Ammon's horn (tissue), 1 donor: ENCODE measurements at places on chromosomes 7 and 10.

DNA sequence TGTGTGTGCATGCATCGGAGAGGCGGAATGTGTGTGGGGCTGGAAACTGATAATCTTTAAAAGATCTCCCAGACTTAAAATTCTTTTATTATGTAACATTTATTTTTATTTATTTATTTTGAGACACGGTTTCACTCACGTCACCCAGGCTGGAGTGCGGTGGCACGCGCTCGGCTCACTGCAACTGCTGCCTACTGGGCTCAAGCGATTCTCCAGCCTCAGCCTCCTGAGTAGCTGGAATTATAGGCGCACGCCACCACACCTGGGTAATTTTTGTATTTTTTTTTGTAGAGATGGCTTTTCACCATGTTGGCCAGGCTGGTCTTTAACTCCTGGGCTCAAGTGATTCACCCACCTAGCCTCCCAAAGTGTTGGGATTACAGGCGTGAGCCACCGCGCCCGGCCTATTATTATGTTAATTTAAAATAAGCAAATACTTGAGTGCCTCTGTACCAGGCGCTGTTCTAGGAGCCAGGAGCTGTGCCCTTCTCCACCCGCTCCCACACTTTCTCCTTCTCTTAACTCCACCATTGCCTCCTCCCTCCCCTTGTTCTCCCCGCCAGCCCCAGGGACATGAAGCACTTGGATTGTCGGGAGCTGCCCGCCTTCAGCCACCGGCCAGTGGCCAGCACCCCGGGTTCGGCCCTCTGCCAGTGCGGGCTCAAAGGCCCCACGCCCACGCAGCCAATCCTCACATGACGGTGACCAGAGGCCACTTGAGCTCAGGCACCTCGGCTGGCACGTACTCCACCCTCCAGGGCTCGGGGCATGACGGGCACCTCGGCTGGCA is 163.6 kb downstream of the DNAJB6 start:
- no peak for DNase-seq

- DNase-seq = no peak
These were observed 60.8 kb downstream of the CHN2 start for GRCh38 chr7:29255199-29255878.

DNA sequence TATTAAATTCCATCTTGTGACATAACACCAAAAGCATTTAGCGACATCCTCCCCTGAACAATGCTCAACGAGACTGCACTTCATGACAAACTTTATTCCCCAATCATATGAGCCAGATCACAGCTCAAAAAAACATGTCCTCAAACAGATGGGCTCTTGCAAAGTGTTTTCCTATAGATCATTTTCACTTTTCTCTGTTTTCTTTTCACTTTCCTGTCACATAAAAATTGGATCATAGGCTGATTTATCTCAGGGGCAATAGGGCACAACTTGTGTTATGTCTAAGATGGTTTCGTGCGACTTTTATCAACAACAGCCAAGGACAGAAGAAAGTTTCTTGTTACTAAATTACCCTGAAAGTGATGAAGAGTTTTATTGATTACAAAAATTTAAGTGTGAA is 206.1 kb downstream of the WDR11 start:
- DNase-seq = no peak

DNA sequence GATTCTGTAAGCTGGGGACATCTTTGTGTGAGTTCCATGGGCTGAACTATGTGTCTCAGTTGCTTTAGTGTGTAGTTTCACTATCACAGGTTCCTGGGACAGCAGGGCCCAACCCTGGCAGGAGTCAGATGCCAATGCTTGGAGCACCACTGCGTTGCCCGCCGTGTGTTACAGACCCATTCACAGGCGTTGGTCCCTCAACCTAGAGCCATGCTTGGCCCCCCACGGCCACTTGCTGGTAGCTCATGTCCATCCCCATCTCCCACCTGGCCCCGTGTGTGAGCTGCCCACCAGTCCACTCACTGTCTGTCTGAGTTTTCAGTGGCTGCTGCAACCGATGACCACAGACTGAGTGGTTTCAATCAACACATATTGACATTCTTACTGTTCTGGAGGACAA is 546.9 kb downstream of the TCERG1L start:
- DNase-seq = no peak

DNA sequence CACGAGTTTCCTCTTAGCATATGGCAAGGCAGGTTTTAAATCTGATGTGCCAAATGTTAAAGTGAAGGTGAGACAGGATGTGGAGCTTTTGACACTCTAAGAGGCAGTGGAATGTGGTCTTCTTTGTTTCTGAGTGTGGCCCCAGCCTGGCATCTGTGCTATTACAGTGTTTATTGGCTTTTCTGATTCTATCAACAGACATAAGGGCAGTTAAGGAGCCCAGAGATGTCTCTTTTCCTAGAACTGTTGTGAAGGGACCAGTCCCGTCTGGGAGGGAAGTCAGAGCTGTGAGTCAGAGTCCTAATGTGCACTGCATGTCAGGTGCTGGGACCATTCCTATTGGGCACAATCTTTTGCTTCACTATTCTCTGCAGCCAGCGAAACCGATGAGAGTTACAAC is 32.5 kb downstream of the TRUB1 start:
- DNase-seq = no peak

- no peak for DNase-seq
These were observed 19.9 kb downstream of the CCDC3 start for GRCh38 chr10:12981570-12981969.

- no peak for DNase-seq
These were observed 154.8 kb downstream of the PHF14 start for GRCh38 chr7:11128498-11128897.

GRCh38 chr10:31606841-31607240 is 287.8 kb downstream of the ZEB1 start:
- no peak for DNase-seq

DNA sequence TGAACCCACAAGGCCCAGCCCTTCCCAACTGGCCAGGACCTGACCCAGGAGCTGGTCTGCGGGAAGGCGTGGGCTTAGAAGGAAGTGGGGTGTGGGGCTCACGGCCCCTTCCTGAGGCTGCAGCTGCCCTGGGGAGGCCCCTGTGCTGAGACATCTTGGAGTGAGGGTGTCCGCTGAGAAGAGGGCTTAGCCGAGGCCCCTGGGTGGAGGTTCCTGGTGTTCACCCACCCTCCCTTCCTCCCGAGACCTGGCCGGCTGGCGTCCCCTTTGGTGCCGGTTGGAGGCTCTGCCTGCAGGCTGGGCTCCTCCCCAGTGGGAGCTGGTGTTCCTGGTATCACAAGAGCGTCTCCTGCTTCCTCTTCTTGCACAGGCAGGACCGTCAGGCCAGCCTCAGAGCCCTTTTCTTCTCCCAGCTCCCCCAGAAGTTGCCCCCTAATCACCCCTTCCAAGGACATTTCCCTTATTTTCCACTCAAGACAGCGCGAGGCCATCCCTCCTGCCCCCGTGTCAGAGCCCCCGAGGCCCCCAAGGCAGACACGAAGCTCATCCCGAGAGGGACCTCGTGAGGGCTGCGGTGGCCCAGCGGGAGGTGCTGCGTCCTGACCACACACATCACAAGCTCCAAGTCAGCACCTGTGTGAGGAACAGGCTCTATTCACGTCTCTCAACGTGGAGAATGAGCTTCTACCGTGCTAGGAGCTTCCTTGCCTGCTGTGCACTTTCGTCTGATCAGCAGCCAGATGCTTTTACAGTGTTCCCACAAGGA is 25.1 kb upstream of the FAM20C start:
- peak; percentile 41 for DNase-seq

- no peak for DNase-seq
These were observed 30.8 kb downstream of the ABI1 start for GRCh38 chr10:26829810-26830515.

- DNase-seq = no peak
These were observed 33.9 kb upstream of the HYAL4 start for GRCh38 chr7:123811056-123811455.

GRCh38 chr10:113047963-113048781 is 98.1 kb downstream of the TCF7L2 start:
- no peak for DNase-seq

DNA sequence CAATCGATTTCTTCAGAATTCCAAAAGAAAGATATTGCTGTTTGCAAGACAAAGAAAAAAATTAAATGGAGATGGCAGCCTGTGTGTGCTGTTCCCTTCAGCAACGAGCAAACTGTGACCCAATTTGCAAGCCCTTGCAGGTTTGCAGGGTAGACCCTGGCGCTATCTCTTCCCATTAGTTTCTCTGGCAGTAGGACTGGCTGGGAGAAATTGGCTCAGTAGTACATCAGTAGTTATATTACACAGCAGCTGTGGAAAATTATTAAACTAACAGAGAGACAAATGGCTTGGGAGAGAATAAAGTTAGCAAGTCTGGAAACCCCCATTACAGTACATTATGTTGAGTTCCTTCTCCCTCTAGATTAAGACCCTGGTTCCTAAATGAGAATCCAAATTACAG is 116.4 kb upstream of the ITGB1 start:
- DNase-seq = peak; percentile 5

DNA sequence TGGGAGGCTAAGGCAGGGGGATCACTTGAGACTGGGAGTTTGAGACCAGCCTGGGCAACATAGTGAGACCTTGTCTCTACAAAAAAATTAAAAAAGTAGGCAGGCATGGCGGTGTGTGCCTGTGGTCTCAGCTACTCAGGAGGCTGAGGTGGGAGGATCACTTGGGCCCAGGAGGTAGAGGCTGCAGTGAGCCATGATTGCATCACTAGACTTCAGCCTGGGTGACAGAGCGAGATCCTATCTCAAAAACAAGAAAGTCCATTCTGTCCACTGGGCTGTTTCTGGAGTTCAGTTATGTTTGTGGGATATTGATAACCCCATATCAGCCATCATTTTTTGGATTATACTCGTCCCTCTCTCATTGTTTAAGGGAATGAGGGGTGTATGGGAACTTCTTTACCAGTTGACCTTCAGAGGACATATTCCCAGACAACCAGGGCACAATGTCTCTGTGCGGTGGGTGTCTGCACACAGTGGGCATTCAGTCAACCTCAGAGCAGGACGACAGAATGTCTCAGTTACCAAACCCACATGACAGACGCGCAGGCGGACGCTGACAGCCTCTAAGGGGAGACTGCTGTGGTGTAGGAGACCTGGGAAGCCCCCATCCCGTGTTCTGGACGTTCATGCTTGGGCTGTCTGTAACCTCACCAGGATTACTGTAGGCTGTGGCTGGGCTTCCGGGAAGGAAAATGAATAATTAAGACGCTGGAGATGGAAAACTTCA is 69.4 kb downstream of the CARD11 start:
- DNase-seq = no peak

- no peak for DNase-seq
These were observed 56.0 kb downstream of the SORBS1 start for GRCh38 chr10:95505084-95505610.

GRCh38 chr7:45564485-45564884 is 9.7 kb upstream of the ADCY1 start:
- no peak for DNase-seq

DNA sequence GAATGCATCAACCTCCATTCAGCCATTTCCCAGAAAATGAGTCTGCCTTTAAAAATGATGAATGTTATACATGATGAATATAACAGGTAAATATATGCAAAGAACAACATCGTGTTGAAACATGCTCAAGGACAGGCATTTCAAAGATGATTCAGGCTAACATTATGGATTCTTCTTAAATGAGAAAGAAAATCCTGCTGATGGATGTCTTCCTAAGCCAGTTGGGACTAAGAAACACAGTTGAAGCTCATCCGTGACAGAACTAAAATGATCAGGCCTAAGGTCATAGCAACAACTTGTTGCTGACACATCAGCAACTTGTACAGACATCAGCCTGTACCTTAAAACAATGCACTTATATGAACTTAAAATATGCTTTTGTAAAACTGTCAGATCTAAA is 267.9 kb downstream of the MAGI2 start:
- DNase-seq = no peak

- peak; percentile 10 for DNase-seq
These were observed 55.7 kb upstream of the JCAD start for GRCh38 chr10:30114881-30115625.

DNA sequence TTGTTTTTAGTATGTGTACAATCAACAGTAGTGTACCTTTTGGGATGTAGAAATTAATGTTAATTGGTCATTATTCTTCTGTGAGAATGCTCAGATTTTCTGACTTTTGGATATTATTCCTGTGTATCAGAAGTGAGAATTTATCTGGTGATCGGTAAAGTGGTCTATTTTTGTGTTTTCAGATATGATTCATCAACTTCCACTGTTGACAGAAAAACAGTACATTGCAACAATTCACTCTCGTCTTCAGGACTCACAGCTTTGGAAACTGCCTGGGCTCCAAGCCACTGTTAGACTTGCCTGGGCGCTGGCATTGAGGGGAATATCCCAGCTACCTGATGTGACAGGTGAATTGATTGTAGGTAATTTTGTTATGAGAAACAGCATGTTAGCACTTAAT is 20.9 kb downstream of the NUP205 start:
- DNase-seq = no peak

GRCh38 chr7:28411876-28412662 is at the start of gene CREB5:
Gene CREB5, plus strand, starts transcription at chr7:28412518. Its CDS starts 397 bp downstream, at chr7:28412915.
- DNase-seq = peak; percentile 84

DNA sequence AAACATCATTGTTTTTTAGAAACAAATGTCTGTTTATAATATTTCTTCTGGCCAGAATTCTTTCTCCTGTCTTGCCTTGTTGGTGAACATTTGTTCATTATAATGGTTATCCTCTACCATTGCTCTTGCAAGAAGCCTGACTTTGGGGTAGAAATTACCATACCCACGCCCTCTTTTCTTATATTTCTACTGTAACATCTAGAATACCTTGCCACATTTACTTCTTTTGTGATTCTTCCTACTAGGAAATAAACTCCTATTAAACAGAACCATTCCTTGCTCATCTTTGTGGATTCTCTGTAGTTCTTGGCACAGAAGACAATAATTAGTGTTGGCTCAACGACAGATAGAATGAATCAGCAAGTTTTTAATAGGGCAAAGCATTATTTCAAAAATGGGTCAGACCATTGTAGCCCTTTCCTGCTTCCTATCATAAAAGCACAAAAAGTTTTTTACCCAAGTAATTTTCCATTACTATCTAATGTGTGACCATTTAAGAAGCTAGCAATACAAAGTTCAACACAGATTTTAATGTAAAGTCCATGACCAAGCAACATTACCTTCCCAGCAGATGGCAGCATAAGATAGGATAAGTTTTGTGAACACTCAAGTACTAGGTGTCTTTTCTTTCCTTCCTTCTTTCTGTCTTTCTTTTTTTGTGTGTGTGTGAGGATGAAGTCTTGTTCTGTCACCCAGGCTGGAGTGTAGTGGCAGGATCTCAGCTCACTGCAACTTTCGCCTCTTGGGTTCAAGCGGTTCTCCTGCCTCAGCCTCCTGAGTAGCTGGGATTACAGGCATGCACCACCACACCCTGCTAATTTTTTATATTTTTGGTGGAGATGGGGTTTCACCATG is 270.4 kb downstream of the HGF start:
- DNase-seq = peak; percentile 85

- no peak for DNase-seq
These were observed 200.2 kb downstream of the WDR37 start for GRCh38 chr10:1256432-1256725.

DNA sequence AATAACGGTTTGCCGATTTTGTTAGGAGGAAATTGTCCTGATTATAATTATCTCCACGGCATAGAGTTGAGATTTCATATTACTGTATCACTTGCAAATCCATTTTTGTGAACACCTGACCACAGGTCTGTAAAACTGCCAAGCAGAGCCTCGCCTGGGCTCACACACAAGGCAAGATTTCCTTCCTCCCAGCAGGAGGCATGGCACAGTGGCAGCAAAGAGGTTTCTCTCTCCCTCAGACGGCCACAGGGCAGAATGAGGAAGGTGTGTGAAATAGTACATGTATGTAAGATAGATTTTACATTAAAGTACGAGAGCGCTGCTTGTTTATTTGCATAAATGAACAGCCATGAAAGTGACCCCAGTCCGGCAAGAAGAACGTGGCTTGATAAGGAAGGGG is 130.1 kb downstream of the CELF2 start:
- peak; percentile 55 for DNase-seq
